ENCODE measurements at places on chromosomes 7 and 10.

DNA sequence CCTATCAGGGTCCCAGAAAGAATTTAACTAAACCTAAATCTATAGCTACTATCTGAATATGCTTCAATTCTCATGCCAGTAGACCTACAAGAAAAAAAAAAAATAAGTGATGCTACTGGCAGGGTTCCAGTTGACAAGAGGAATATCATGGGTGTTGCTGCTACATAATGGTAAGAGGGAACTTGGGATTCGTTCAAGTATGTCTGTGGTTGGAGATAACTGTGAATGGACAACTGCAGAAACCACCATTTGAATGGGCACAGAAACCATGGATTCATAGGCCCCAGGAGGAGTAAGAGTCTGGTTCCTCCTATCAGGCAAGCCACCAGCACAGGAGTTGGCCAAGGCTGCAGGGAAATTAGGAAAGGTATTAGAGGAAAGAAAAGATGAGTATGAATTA, 287.6 kb upstream of the HGF start:
- peak; percentile 63 for DNase-seq

DNA sequence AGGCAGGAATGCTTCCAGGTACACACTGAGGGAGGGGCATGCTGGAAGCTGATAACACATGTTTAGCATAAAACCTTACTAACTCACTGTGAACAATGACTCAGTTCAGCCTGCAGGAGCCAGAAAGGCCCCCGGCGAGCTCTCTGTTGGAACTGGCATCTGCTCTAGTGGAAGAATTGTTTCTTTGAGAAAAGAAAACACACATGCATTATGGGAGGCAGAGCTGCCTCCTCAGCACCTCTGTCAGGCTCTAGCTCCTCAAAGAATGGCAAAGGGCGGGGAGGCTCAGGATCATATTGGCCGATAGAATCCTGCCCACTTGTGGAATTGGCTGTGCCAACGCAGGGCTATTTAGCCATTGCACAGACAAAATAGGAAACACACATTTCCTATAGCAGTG, 338.3 kb downstream of the CXCL12 start:
- no peak for DNase-seq

- peak; percentile 9 for DNase-seq
These were observed 489.2 kb upstream of the KCND2 start for GRCh38 chr7:119783799-119784198.

DNA sequence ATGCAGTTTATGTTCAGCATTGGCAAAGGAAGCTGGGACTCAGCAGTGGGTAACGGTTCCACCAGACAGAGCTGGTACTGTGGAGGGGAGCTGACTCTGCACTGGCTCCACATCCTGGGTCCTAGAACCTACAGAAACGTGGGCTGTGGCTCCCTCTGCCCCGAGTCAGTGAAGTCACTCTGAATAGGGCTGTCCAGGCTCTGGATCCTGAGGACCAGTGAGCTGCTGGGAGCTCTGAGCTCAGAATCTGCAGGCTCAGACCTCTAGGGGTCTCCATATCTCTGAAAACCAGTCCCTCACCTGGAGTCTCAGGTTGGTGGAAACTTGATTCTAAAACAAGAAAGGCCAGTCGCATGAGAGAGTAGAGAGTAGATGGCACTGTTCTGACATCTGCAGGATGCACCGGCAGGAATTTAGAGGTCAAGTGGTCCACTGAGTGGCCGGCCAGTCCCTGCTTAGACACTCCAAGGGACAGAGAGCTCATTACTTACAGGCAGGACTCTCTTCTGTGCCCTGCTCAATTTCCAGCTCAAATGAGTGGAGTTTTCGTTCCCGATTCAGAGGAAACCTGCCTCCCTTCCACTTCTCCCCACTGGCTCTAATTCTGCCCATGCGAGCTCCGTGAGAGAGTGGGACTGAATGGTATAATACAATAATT, 18.6 kb downstream of the NPFFR1 start:
- DNase-seq: peak; percentile 20

- DNase-seq: no peak
These were observed 106.2 kb downstream of the SNX10 start for GRCh38 chr7:26397796-26398426.

DNA sequence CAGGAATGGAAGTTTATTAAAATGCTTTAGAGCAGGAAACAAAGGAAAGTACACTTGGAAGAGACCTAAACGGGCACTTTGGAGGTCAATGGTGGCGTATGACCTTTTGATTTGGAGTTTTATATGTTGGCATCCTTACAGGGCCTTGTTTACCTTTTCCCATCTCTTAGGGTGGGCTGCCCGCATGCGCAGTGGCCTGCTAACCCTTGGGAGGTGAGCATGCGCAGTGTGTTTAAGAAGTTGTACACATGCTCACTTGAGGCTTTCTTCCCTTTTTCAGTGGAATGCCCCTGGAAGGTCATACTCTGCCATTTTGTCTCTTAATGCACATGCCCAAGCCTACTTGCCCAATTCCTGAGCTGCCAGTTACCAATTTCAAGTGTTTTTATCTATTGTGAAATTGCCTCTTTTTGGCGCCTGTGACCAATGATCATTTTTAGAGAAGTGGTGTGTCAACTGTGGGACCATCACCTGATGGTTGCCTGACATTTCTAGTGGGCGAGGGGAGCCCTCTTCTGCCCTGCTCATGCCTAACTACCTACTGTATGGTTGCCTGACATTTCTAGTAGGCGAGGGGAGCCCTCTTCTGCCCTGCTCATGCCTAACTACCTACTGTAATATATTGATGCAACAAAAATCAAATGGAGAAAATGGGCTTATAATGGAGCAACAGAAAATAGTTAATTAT, 138.0 kb downstream of the PPP1R9A start:
- DNase-seq: peak; percentile 10

- no peak for DNase-seq
These were observed 10.7 kb downstream of the AMZ1 start for GRCh38 chr7:2698581-2699288.

- DNase-seq: no peak
These were observed 48.3 kb upstream of the FAM171A1 start for GRCh38 chr10:15419279-15419874.

GRCh38 chr10:122127943-122128342, 139.0 kb downstream of the TACC2 start:
- no peak for DNase-seq

DNA sequence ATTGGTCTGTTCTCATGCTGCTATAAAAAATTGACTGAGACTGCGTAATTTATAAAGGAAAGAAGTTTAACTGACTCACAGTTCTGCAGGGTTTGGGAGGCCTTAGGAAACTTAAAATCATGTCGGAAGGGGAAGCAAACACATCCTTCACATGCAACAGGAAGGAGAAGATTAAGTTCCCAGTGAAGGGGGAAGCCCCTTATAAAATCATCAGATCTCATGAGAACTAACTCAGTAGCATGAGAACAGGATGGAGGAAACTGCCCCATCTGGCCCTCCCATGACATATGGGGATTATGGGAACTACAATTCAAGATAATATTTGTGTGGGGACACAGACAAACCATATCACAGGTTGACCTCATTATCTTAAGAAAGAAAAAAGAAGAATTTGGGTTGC, 134.5 kb downstream of the PPP1R3A start:
- DNase-seq: no peak

GRCh38 chr10:25815999-25816768, 117.8 kb upstream of the MYO3A start:
- no peak for DNase-seq

DNA sequence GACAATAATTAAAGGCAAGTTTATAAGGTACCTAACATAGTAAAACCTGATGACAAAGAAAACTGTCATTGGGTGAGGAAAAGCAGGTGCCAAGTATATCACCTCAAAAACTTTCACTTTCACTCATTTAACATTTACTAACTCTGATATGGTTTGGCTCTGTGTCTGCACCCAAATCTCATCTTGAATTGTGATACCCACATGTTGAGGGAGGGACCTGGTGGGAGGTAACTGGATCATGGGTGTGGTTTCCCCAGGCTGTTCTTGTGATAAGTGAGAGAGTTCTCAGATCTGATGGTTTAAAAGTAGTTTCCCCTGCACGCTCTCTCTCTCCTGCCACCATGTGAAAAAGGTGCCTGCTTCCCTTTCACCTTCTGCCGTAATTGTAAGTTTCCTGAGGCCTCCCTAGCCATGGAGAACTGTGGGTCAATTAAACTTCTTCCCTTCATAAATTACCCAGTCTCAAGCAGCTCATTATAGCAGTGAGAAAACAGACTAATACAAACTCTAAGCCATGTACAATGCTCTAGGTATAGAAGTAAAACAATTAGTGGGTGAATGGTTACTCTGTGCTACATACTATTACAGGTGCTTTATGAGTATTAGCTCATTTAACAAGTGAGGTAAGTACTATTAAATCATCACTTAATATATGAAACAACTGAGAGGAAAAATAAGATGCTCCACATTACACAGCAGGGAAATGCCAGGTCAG, 199.0 kb downstream of the CHCHD3 start:
- peak; percentile 12 for DNase-seq

GRCh38 chr10:73873838-73874215, 528 bp downstream of the CAMK2G start:
- DNase-seq: no peak

- DNase-seq: no peak
These were observed 44.2 kb downstream of the DLD start for GRCh38 chr7:107934991-107935770.

DNA sequence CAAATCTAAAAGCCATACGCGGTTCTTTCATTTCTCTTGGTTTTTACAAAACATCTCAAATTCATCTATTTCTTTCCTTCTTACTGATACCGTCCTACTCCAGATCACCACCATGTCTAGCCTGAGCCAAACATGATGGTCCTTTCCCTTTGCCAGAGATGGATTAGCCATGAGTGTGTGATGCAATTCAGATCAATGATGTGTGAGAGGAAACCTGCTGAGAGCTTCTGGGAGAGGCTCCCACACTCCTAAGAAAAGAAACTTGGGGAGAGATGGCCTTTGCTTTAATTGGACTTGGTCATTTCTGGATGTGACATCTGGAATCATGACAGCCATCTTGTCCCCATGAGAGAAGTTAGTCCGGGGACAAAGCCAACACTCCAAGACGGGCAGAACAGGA, 367.2 kb downstream of the FGFR2 start:
- no peak for DNase-seq

- DNase-seq: no peak
These were observed 27.8 kb downstream of the ENTPD1 start for GRCh38 chr10:95783741-95784140.

DNA sequence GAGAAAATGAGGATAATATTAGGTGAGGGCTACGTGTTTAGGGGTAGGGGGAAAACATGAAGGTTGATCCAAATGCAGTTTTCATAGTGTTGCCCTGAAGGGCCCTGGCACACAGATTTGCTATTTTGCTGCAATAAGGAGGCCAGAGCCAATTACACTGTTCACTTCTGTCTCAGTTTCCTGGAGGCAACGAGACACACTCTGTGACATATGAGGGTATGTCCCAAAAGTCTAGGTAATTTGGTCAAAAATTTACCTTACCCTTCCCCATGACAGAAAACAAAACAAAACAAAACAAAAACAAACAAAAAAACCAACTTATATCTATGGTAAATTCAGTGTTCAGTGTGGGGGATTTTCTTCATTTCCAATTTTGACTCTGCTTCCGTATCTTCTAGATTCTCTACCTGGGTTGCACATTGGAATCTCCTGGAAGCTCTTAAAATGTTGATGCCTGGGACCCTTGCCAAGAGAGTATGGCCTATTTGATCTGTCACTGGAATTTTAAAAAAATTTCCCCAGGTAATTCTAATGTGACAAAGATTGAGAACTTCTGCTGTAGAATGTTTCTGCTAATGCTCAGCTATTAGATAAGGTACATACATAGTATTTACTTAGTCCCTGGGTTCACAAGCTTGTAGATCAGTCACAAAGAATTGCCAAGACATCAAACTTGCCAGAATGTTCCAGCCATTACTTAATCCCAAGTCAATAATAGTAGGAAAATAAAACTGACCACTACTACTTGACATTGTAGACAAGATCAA, 139.5 kb downstream of the SEMA3E start:
- DNase-seq: no peak

- peak; percentile 59 for DNase-seq
These were observed 193.6 kb downstream of the JCAD start for GRCh38 chr10:29865700-29866355.

DNA sequence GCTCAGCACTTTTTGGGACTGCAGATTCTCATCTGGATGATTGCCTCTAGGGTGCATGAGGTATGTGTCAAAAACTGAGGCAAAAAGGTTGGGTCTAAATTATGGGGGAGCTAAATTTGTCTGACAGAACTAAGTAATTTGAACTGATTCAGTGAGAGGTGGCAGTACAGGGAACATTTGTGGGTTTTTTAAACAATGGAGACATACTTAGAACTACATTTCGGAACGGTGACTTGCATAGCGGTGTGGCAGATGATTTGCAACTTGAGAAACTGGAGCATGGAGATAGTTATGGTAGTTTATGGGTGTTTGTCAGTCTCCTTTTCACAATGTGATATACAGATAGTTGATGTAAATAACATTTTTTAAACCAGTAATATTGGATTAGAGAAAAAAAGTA, 14.6 kb downstream of the TBC1D12 start:
- DNase-seq: no peak

DNA sequence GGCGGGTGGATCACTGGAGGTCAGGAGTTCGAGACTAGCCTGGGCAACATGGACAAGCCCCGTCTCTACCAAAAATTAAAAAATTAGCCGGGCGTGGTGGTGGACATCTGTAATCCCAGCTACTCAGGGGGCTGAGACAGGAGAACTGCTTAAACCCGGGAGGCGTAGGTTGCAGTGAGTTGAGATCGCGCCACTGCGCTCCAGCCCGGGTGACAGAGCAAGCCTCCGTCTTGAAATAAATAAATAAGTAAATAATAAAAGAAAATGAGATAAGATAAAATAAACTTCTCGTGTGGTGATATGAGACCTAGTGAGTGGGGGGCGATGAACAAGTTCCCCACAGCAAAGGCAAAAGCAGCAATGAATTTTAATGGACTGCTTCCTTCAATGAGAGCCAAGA, 33.6 kb upstream of the LMTK2 start:
- no peak for DNase-seq

DNA sequence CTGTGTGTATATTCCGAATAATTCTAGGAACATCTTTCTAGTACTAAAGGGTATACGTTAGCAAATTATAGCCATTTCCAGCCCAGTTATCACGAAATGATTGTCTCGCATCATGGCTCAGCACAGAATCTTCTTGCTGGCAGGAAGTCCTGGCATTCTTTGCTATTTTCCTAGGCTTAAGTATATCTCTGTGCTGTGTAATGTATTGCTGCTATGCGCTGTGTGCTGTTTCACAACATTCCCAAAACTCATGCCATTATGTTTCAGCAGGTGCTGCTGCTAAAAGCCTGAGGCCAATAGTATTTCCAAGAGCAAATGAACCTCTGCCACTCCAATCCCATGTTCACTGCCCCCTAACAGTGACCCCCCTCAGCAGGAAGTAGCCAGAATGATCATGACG, 62.9 kb upstream of the ZNF92 start:
- no peak for DNase-seq

DNA sequence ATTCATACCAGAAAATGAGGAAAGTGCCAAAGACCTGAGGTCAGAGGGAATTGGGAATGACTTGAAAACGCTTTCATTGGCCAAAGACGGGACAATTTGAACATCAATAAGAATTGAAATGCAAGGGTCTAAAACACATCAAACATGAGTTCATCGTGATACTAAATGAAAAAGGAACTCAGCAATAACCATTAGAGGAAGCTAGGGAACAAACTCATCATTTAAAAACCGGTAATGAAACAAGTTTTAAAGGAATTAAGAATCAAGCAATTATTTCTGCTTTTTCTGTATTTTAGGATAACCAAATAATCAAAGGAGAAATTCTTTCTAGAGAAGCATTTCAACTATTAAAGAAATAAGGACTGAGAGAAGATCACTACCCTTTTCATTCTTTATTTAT, 303.1 kb downstream of the ARHGAP12 start:
- no peak for DNase-seq
